Stimulated activated CD4-positive, alpha-beta T cell treated with anti-CD3 and anti-CD28 coated beads, TNF-alpha, amount 100 ng/mL, for 48 hours (primary cell): ENCODE measurements at places on chromosomes 3 and 15.

GRCh38 chr3:131561511-131561910 is 58.7 kb upstream of the MRPL3 start:
- DNase-seq, result no peak

GRCh38 chr15:48373821-48374451 is 42.7 kb downstream of the DUT start:
- no peak for DNase-seq

GRCh38 chr15:42736178-42736792 is 643 bp downstream of the CDAN1 start:
- DNase-seq, result peak; percentile 10

DNA sequence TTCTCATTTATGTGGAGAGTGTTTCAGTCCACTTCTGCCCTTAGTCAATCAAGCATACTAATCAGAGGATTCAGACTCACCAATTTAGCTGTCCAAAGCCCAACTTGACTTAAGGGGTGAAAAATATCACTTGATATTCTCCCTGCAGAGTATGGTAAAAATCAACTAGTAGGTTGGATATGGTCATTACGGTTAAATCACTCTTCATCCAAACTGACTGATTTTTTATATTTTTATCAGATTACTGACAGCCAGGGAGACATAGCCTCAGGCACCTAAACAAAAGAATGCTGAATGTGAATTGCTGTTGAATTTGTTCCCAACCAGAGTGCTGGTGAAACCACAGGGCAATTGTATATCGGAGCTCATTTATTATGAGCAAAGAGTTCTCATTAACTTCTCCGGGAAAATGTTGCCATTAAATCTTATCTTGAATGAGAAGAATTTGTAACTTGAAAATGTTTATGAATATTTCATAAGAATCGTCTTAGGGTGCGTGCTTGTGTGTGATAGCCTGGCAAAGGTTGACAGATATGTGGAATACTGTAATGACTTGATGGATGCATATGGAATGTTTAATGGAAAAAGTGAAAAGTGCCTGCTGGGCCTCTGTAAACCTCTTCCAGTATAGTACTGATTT is 411.2 kb downstream of the NAALADL2 start:
- no peak for DNase-seq

DNA sequence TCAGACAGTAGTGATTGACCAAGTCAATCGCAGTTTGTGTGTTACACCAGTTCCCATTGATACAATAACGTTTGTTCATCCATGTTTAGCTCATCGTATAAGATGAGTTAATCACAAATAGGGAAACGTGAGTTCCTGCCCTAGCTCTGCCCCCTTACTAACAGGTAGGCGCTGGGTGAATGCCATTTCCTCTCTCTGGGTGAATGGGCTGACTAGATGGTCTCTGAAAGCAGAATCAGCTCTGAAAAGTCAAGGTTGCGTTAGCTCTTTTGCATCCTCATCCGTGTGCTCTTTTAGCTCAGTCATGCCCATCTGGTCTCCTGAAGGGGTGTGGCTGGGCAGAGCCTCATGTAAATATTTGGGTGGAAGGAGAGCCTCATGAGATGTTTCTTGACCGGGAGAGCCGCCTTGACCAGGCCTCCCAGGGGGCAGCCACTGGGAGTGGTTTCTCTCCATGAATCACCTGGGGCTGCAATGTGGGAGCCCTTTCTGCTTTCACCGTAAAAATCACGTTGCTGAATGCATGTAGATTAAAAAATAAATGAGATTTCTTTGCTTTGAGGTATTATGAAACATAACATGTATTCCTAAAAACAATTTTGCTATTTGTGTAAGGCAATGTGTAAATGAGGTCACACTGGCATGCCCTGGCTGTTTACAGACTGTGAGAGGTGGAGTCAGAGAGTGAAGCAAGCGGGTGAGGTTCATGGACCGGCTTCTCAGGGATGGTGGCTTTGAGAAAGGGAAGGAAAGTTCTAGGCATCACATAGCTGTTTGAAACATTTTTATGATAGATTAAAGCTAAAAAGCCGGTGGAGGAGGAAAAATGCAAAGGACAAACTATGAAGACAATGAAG is 108.4 kb upstream of the RASGRP1 start:
- no peak for DNase-seq

DNA sequence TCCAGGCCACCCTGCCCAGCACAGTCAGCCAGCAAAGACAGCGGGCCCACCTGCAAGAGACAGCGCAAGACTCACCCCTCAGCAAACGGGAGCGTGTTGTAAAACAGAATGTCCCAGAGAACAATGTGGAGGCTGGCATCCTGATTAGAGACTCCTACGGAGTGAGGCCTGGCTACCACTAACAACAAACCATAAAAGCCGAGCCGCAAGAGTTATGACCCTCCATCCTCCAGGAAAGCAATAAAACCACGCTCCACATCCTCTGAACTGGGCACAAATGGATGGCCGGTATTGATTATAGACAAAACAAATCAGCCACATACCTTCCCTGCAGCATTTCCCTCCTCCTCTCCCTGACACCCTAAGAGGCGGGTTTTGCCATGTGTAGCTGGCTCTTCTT is 75.8 kb upstream of the LIPC start:
- no peak for DNase-seq

- no peak for DNase-seq
These were observed 12.4 kb upstream of the AEN start for GRCh38 chr15:88608607-88609181.

GRCh38 chr3:156558389-156558788 is 3.5 kb upstream of the SSR3 start:
- no peak for DNase-seq

DNA sequence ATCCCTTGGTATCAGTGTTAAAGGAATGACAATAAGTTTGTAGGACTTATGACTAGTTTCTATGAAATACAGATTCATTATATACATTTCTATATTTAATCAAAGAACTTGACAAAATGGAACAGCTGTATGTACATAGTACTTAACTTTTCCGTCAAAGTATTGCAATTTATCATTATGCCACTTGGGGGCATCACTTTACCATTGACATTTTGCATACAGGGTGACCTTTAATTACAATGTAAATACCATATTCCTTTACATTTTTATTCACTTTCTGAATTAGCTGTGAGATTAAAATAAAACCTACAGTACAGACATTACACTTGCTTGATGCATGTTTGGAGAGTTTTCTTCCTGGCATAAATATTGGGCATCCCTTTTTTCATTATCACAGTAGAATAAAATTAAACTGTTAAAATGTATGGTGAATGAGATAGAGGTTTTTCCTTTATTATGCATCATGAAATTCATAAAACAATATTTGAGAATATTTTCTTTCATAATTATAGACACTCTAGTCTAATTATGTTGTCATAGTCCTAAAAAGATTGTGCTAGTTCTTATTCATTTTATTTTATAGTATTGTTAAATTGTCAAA is 6.9 kb downstream of the NEK11 start:
- no peak for DNase-seq

- peak; percentile 18 for DNase-seq
These were observed 656 bp downstream of the SLMAP start for GRCh38 chr3:57756528-57757401.

DNA sequence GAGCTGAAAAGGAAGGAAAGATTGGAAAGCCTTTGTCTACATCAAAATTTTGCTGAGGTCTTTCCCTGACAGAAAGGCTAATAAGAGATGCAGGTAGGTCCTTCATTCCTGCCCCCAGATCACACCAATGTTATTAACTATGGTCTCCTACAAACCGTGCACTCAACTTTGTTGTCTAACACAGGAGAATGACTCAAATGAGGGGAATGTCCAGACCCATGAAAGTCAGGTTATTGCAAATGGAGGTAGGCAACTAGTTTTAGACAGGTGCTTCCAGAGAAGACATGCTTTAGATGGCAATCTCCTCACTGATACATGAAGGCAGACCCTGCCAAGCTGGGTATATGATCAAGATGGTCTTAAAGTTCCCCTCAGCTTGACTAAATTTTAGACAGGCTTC is 51.0 kb downstream of the NFKBIZ start:
- DNase-seq, result no peak

GRCh38 chr3:126507886-126508285 is 9.7 kb downstream of the UROC1 start:
- DNase-seq, result no peak

DNA sequence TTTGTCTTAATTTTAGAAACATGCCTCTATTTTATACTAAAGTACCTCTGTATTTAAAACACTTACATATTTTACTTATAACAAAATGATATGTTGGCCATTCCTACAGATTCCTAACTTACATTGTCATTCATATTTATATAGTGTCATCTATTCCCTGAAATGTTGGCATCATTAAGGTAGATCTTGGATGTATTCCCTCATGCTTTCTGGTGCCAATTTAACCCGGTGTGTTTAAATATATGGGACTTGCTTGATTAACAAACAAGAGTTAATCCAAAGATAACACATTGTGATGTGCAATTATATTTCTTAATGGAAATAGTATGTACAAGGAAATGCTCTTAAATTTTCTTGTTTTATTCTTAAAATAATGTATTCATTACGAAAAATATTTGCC is 352.3 kb downstream of the NAALADL2 start:
- no peak for DNase-seq

DNA sequence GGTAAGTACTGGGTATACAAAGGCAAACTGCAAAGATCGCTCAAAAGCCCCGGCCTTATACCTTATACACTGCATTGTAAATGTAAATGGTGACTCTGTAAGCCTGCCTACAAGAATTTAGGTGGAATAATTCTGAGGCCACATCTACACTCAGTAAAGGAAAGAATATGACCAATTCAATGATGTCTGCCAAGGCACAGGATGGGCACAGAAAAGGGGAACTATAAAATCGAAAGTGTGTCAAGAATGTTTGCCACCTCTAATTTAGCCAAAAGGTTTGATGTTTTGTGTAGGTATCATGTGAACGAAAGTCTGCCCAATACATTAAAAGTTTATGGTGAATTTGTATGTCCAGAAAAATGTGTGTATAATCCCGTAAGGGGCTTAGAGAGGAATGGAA is 96.1 kb downstream of the FOXP1 start:
- DNase-seq, result no peak

DNA sequence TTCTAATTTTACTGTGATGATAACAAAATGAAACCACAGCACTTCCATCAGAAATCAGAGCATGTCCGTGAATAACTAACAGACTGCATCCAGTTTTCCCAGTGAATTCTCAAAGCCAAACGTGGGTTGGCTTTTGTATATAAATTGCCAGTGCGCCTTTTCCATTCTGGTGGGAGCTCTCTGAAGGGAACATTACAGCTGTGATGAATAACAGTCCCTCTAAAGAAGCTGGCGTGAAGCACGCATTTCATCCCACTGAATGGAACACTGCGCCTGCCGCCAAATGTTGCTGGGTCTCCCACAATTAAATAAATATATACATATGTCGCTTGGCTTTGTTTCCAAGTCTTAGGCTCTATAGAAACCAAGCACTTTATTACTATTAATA is 113.0 kb upstream of the PFN2 start:
- DNase-seq, result no peak

DNA sequence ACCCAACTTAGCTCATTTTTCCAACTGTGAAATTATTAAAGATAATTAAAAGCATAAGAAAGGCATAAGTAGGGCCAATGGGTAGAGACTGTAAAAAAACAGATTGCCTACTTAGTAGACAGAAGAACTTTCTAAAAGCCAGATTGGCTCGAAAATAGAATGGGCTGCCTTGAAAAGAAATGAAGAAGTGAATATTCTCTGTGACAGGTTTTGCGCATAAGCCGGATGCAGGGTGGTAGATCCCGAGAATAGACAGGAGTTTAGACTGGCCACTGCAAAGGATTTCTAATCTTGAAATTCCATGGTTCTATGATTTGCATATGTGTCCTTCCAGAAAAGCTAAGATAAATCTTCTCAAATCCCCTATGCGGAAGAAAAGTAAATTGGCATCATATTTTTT is 173.3 kb upstream of the ICE2 start:
- no peak for DNase-seq

DNA sequence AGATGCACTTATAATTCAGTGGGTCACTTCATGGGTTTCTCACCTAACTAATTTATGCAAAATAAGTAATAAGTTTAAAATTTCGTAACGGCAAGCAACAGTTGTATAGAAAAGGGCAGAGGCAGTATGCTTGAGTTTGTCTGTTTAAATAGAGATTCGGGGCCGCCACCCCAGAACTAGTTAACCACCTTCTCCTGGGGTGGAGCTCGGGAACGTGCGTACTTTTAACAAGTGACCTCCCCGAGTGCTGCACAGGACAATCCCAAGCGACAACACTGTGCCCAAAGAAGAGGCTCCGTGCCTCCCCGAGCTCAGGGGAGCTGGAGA is 439 bp downstream of the SSR3 start:
- DNase-seq, result no peak

DNA sequence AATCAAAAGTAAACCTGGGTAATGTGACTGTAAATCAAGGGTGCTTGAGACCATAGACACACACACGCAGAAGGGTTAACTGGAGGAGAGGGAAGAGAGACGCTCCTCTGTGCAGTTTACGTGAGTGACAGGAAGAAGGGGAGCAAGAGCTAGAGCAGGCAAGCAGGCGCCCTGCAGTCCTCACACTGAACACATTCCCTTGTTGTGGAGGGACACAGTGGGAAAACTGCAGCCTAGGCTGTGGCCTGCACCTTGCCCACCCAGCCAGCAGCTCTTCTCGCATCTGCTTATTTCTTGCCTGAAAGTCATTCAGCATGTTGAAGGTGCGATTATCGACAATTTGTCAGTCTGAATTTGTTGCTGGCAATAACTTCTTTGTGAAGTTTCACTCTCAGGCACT is 24.2 kb downstream of the SOX2 start:
- DNase-seq, result no peak

DNA sequence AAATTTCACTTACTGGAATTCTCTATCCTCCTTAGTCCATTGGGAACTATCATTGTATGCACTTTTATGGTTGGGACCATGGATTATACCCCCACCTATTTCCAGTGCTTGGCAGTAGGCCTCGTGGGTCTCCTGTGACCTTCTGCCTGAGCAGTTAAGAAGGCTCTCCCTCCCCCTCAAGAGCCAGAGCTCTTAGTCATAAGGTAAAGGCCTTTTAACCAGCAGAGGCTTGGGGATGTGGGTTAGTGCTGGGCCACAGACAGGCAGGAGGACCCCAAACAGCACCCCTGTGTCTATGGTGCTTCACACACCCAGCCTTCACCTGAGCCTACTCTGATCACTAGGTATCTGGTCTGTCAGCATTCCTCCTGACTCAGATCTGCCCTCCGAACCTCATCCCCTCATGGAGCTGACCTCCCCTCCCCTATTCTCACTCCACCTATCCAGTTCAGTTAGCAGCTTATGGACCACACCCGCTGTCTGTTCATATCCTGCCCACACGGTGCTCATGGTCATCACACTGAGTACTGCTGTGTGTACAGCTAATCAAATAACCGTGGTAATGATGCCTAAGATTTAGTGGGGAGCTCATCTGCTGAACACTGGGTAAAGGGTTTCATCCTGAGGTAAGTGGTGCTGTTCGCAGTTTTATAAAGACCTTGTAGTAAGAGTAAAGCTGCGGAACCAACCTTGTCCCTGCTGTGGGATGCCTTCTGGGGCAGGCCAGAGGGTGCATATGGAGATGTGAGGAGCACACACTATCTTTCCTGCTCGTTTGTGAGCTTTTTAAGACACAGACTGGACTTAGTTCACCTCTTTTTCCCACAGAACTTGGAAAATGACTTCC is 40.9 kb downstream of the KLHL18 start:
- no peak for DNase-seq
